ENCODE measurements at places on chromosomes 1 and 21.

DNA sequence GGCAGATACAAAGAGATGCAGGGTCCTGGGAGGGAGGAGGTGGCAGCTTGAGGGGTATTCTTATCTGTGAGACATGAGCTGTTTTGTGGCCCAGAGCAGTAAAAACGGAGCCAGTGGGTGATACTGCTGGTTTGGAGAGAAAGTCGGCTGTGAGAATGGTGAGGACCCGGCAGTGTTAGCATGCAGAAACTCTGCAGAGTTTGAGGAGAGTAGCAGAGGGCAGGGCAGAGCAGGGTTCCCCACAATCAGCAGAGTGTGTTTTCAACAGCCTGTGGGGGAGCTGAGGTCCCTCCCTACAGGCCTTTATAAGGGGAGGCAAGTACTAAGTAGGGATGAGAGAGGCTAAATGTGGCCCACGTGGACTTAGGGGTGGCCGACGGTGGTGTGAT, 423 bp downstream of the SLAMF8 start:
- DNase-seq, result no peak

- DNase-seq, result no peak
Observed at GRCh38 chr1:4972761-4973320, 318.4 kb downstream of the AJAP1 start.

GRCh38 chr1:79807816-79808215, 801.3 kb upstream of the ADGRL4 start:
- no peak for DNase-seq

DNA sequence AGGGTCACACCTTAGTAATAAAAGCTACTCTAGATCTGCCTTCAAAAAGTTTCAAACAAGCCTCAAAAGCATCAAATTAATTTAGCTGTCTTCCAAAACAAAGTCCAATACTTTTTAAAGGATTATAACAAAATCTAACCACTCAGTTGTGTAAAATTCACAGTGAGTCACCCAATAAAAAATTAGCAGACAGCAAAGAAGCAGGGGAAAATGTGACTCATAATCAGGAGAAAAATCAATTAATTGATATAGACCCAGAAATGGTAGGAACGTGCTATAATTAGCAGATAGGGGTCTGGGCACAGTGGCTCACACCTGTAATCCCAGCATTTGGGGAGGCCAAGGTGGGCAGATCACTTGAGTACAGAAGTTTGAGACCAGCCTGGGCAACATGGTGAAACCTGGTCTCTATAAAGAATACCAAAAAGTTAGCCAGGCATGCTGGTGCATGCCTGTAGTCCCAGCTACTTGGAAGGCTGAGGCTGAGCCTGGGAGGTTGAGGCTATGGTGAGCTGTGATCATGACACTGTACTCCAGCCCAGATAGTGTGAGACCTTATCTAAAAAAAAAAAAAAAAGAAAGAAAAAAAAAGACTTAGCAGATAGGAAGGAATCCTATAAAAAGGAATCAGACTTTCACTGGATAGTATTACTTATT, 8.1 kb upstream of the MYOG start:
- DNase-seq, result no peak

- DNase-seq, result no peak
Observed at GRCh38 chr1:61156576-61157467, 74.5 kb downstream of the NFIA start.

GRCh38 chr1:17682400-17682799, 72.7 kb upstream of the ACTL8 start:
- DNase-seq, result no peak

GRCh38 chr1:3609016-3609768, 2.1 kb downstream of the MEGF6 start:
- DNase-seq, result no peak

DNA sequence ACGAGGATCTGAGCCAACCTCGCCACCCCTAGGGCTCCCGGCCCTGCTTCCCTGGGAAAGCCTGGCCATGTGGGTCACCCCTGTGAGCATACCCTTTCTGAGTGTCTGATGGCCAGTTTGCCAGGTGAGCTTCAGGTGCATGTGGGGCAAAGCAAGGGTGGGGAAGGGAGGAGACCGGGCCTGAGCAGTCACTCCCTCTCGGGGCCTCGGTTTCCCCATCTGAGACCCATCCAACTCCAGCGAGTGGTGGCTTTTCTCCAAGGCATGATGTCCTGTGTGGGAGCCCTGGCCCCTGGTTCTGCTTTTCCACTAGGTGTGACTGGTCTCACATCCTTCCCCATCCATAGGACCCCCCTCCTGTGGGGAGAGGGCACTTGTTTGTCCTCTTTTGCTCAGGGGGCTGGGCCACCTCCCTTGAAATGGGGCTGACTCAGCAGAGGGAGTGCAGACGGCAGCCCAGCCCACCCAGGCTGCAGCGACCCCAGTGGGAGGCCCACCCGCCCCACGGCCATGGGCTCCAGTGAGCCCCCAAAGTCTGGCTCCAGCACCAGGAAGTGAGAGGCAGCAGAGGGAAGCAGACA, 1.7 kb upstream of the WNT9A start:
- DNase-seq, result no peak

GRCh38 chr1:244011786-244012185, 39.3 kb upstream of the ZBTB18 start:
- DNase-seq, result no peak
